Sciatic nerve (tissue), 2 donors: ENCODE measurements at places on chromosomes 6 and 20. TPM values are rescaled to one million over a fixed set of nuclear protein-coding genes. Genes with fewer than 3 reads are reported as not detected.

GRCh38 chr6:7153789-7154188, 46.0 kb downstream of the RREB1 start:
- DNase-seq = no peak

DNA sequence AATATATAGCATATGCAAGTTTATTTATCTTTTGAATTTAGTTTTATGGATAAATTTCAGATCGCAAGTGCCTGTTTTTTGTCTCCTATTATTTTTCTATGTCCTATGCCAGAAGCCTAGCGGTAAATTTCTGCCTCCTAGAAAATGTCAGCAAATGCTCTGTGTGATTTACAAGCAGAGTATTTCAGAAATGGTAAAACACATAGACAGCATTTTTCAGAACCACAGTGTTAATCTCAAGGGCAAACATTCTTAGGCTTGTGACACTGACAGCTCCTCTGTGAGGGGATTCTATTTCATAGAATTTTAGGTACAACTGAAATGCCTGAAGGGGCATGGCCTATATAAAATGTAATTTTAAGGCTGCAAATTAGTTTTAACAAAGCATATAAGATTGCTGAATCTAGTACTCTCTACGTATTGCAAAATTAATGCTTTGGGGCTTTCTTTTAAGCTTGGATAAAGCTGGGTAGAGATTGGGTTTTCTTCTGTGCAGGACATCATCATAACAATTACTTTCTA, 89.9 kb upstream of the PTCHD4 start:
- no peak for DNase-seq

DNA sequence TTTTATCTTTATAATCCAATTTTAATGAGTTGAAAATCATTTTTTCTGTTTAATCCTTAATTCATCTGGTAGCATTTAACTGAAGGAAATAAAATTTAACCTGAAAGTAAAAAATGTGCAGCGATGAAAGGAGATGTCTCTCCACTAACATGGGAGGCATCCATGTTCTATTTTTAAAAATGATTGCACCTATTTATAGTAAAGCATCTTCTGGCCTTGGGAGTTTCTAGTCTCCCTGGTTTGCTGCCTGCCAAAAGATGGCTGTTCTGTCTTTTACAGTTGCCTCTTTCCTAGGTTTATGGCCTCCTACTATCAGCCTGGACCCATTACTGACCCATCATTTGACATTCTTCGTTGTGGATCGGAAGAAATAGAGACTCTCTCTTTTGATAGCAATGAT, 143.0 kb downstream of the B3GAT2 start:
- DNase-seq = no peak

DNA sequence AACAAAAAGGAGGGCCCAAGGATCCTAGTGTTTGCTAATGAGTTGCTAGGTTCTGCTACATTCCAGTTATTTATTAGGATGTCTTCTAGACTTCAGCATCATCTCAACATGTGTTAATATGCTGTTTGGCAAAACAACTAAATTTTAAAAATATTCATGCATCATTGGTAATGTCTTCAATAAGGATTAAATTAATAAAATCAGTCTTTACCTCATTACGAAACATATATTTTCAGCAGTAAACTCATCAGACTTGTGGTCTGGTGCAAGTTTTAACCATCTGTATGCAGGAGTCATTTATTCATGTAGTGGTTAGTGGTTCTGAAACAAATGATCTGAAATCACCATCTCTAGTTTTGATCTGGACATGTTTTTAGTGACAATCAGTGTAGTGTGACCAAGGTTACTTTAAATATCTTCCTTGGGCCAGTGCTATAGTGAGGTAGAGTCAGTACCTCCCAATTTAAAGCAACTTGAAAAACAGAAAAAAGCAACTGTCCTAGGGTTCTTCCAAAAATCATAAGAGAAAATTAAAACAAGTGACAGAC, 85.0 kb upstream of the KCNK16 start:
- no peak for DNase-seq

- DNase-seq = no peak
Measured at GRCh38 chr20:44247131-44247571, at the start of gene GDAP1L1. Gene GDAP1L1 (plus strand): TSS chr20:44247308. CDS start chr20:44247335, 27 bp downstream.

DNA sequence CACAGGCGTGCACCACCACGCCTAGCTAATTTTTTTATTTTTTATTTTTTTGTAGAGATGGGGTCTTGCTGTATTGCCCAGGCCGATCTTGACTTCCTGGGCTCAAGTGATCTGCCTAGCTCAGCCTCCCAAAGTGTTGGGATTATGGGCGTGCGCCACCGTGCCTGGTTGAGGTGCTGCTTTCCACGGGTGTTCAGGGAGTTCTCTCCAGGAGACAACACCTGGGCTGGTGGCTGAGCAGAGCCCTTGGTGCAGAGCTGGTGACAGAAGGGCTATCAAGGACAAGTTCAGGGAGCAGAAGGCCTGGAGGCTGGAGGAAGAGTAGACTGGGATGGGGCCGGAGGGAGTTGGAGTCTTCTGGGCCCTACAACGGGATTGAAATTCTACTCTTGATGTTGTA, 34.6 kb downstream of the TFAP2C start:
- DNase-seq = no peak

- DNase-seq = no peak
Measured at GRCh38 chr20:539848-540247, 3.7 kb downstream of the CSNK2A1 start.

GRCh38 chr6:69974193-69974592, 107.8 kb downstream of the COL19A1 start:
- no peak for DNase-seq

- DNase-seq = no peak
Measured at GRCh38 chr6:113847447-113847846, 9.7 kb upstream of the MARCKS start.

- no peak for DNase-seq
Measured at GRCh38 chr20:41393705-41394066, 27.1 kb upstream of the EMILIN3 start.

GRCh38 chr6:126118058-126118755, 131.9 kb downstream of the TRMT11 start:
- DNase-seq = no peak

- DNase-seq = no peak
Measured at GRCh38 chr6:85552652-85553051, 41.0 kb downstream of the SNX14 start.

- no peak for DNase-seq
Measured at GRCh38 chr6:41654151-41654697, 16.0 kb downstream of the MDFI start.

The RNF217 gene
- 43.5 TPM for total RNA-seq

The C20orf204 gene
- total RNA-seq = 2.1 TPM

The RTN4IP1 gene
- 5.5 TPM for total RNA-seq

The DNAJC5 gene
- 30.1 TPM for total RNA-seq

The ADGRF1 gene
- 0.09 TPM for total RNA-seq

The KCNG1 gene
- total RNA-seq = 3.5 TPM
